RPMI7951 (cell line): ENCODE measurements at places on chromosomes 1 and 21. TPM values are rescaled to one million over a fixed set of nuclear protein-coding genes. Genes with fewer than 3 reads are reported as not detected.

The KPRP gene
- not detected in 2 replicates for total RNA-seq

The TP73 gene
- not detected in 2 replicates for total RNA-seq

DNA sequence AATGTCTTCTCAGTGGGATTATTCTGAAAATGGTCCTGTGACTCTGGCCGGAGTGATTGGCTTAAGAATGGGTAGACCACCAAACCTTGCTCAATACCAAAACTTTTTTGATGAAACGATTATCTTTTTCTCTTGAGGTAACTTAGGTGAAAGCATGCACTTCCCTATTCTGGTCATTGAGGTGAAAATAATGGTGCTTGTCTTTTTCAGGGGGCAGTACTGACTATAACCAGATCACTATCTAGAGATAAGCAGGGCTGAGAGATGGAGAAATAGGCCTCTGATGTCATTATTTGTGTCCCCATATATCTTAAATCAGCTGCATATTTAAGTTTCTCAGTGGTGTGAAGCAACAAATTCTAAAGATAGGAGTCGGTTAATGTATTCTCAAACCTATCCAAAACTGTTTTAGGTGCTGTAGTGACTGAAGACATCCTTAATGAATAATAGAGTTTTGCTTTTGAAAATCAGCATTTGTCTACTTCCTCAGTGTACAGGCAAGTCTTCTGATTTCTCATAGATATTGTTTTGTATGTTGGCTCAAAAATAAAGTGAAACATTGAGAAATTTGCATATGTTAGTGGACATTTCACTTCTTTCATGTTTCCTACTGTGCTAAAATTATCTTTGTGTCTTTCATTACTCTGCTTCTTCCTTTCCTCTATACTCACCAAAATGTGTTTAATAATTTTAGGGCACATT lies 735.3 kb upstream of the ADGRL4 start:
- DNase-seq, result no peak

DNA sequence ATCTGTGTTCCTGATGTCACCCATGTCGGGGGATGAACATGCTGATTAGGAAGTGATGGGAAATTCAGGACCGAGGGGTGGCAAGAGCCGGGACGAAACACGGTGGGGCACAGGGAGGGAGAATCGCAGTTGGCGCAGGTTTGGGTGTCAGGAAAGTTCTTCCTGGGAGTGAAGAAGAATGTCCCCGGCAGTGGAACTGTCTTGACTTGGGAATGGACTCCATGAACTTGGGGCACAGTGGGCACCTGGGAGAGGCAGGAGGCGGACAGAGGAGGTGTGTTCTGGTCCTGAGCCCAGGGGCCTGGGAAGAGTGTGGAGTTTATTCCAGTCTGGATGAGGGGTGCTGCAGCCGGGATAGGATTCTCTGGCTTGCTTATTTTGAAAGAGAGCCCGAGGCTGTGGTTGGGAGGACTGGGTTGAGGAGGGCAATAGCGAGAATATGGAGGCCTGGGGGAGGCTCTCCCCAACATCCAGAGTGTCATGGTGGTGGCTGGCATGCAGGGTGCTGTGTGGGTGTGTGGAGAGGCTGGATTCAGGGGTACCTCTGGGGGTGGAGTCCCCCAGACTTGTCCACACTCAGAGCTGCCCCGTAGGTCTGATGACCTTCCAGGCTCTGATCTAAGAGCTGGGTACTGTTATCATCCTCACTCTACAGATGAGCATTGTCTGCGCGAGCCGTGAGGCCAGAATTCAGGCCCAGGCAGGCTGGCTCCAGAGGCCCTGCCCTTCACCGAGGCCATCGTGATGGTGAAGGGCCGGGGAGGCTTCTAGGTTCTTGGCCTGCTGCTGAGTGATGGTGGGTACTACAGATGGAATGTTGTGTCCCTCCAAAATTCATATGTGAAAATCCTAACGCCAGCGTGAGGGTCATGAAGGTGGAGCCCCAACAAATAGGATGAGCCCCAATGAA lies 274.5 kb upstream of the C1orf174 start:
- DNase-seq, result no peak

DNA sequence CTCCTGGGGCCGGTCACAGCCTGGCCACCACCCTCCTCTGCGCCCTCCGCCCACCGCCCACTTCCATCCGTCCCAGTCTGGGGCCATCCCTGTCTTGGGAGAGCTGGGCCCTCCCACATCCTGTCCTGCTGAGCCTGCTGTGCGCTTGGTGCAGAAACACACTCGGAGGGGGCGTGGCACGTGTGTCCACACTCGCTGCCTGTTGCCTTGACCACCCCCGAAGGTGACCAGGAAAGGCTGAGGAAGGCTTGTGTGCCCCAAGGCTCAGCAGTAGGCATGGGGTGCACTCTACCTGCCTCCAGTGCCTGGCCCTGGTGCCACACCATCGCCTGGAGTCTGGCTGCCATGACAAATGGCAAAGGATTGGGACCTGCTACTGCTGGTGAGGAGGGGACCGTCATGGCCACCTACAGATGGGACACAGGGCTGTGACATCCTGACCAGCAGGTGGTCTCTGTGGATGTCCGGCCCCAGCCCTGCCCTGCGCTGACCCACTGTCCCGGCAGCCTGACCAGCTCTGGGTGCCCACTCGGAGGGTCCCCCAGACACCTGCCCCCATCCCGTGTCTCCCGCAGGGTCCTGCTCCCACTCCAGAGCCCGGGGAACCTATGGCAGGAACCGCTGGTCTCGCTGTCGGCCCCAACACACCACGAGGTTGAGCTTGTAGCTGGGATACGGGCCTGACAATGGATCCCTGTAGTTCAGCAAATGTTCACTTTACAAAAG lies 23.2 kb upstream of the PTTG1IP start:
- DNase-seq, result no peak
